Suppressor macrophage treated with lipopolysaccharide for 4 hours (primary cell): ENCODE measurements at places on chromosomes 1 and 21.

GRCh38 chr21:37828556-37828955 lies 87.7 kb downstream of the KCNJ6 start:
- no peak for DNase-seq

- no peak for DNase-seq
These were observed 88.2 kb downstream of the GABPA start for GRCh38 chr21:25822981-25823380.

- DNase-seq = no peak
These were observed 163.0 kb upstream of the RNPC3 start for GRCh38 chr1:103362348-103363007.

GRCh38 chr1:212539737-212540430 lies 68.7 kb upstream of the ATF3 start:
- DNase-seq = peak; percentile 28

- DNase-seq = no peak
These were observed 42.9 kb upstream of the RCAN3 start for GRCh38 chr1:24459551-24460266.

GRCh38 chr1:76269155-76269554 lies 194.6 kb downstream of the ST6GALNAC3 start:
- peak; percentile 67 for DNase-seq

DNA sequence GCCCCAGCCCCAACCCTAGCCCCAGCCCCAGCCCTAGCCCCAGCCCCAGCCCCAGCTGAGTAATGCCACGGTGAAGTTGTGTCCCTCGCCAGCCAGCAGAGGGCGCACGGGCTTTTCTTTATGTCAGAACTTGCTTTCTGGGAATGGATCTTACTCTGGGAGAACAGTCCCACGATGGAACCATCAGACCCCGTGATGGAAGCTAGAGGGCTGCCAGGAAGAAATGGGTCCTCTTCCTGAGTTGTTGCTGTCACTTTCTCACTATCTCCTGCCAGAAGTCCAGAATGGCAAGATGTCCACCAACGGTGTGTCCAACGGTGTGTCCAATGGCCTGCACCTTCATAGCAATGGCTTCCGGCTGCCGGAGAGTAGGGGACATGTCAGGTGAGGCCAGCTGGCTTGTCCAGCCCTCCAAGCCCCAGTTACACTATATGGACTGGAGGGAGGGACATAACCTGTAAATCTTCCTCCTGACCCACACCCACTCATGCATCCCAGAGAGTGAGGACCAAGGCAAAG lies 25.1 kb upstream of the TMEM222 start:
- DNase-seq = peak; percentile 71

DNA sequence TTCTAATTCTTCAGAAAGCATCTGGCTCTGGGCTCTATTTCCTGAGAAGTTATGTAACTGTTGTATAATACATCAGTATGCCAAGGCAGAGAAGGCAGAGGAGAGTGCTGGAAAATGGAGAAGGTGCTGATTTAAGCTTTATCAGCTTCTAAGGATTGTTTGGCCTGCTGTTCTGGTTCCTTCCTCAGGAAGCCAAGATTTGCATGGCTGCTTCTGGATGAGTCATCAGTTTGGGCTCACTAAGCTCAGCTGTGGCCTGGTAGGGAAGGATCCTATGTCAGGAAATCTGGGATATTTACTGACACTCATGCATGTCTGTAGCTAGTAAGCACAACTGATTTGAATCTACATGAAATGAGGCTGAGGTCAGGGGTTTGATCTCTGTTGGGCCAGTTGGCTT lies 73.2 kb upstream of the ADGRL4 start:
- no peak for DNase-seq

GRCh38 chr1:65393347-65393746 lies 27.1 kb upstream of the LEPR start:
- DNase-seq = peak; percentile 9

GRCh38 chr1:12477936-12478611 lies 139.9 kb downstream of the DHRS3 start:
- DNase-seq = no peak

DNA sequence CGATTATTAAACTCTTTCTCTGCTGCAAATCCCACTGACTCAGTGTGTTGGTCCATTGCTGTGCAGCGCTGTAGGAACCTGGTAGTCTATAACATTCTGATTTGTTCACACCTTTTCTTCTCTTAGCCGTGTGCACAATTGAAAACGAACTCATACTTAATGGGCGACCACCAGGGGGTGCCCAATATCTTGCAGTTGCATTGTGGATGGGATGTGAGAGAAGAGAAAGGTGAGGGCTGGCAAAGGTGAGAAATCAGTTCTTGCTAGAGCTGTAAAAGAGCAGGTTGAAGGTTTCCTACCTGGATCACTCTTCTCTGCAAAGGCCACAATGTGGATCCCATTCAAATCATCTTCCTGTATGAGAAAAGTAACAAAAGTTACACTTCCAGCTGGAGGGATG lies 51.0 kb downstream of the CASQ2 start:
- DNase-seq = peak; percentile 39

DNA sequence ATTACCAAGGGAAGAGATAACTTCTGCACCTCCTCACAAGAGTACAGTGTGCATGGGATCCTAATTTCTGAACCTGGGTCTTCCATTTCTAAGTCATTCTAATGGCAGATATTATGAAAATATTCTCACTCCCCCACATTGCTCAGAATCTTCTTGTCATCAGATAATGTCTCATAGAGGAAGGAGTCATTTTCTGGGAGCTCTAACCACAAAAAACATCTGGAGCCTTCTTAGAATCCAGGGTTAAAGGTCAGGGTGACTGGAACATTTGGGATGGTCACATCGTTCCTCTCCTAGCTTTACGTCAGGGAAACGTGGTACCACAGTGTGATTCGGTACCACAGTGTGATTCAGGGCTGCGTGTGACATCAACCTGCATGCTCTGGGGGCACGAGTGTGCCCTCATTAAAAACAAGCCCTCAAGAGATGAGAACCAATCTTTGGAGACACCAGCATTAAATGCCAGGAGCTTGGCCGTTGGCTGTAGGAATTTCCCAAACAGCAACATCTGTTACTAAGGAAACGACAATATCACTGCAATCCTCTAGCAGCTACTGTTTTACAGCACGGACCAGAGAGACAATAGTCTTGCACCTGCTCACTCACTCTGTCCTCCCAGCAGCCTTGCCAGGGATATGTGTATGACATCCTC lies 179.1 kb downstream of the PSMG1 start:
- peak; percentile 95 for DNase-seq

DNA sequence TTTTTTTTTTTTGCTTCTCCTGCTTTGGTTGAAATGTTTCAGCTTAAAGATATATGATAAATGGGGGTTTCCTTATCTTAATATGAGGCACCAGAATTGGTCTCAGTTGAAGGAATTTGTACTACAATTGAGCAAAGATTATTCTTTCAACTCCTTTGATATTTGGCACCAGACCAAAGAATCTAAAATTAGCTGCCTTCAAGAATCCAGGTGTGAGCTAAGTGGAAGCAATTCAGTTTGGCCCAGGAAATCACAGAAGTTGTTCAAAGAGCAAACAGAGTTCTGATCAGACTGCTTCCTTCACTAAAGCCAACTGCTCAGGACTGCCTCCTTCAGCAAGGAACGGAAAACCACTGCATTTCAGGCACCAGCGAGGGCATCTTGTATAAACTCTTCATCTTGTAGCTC lies 68.3 kb upstream of the BCAR3 start:
- DNase-seq = no peak

DNA sequence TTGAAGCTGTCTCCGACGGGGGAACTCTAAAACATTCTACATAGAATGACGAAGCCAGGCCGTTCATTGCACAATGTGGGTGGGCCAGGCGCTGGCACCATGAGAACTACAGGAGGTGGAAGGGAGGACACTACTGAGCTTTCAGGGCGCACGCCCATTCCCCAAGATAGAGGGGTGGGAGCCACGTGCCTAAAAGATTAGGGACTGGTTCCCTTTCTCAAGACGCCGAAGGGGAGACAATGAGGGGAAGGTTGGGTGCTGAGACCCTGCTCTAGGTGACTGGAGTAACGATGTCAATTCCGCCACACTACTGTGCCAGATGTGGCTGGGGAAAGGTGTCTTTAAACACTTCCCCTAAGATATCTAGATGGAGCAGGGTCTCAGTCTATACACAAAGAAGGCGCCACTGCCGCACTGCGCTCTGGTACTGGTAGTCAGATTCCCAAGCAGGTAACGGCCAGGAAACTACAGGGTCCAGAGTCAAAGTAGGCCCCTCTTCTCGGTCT lies 782 bp downstream of the CSDE1 start:
- peak; percentile 86 for DNase-seq

DNA sequence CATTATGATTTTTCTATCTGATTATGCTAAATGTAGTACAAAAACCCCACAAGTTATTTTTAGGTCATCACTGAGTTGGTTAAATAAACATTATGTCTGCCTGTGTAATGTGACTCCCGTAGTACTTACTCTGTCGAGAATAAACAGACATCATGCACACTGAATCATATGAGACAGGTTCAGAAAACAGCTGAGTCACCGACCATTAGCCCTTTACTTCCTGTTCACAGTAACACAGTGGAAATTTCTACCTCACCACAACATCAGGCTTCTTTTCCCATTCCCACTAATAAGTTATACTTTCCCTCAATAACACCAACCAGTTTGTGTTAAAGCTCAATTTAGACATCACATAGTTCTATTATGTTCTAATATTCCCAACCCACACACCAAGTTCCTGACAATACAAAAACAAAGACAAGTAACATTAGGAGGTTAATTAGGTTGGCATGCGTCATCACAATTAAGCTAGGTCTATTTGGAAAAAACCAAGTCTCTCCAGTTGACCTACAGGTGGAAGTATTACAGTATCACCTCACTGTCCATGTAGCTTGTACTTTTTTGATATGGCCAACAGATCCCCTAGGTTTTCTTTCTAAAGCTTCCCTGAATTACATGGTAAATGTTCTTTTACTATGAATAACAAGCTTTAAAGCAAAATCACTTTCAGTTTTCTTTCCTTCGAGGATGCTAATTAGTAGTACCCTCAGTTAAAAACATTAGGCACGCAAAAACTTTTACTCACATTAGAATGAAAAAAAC lies 154.2 kb downstream of the EIF4G3 start:
- peak; percentile 91 for DNase-seq

DNA sequence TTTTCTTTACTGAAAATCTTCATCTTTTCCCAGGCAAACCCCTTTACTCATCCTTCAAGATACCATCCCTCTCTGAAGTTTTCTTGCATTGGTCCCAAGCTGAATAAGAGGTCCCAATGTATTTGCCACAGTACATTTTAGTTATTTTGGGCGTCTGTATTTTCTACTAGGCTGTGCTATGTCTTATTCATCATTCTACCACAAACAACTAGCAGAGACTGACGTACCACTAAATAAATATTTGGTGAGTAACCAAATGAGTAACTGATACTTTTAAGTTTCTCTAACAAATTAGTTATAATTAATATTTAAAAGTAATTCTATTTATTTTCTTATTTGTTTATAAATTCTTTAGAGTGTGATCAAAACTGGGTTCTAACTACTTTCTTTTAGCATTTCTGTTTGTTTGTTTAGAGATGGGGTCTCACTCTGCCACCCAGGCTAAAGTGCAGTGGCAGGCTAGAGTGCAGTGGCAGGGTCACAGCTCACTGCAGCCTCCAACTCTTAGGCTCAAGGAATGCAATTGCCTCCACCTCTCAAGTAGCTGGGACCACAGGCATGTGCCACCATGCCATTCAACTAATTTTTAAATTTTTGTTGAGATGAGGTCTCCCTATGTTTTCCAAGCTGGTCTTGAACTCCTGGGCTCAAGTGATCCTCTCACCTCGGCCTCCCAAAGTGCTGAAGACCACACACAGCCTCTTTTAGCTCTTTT lies 33.1 kb downstream of the NDC1 start:
- DNase-seq = no peak

- DNase-seq = no peak
These were observed 97.0 kb downstream of the OBSCN start for GRCh38 chr1:228304766-228305395.

DNA sequence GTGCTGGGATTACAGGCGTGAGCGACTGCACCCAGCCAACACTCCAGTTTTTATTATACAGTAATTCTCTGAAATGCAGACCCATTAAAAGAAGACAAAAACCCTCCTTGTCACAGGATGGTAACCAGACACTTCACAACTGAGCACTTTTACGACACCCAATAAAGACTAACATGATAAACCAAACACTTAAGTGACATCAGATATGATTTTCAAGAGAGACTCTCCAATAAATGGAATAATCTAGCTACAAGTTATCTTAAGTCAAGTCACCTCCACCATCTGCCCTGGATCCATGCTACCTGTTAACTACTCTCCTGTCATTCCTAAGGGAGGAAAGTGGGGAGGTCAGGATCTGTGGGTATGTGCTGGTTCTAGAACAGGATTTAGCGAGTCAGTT lies 5.6 kb downstream of the GNG12 start:
- DNase-seq = no peak

- DNase-seq = no peak
These were observed 181.7 kb upstream of the DPYD start for GRCh38 chr1:98102345-98103030.

DNA sequence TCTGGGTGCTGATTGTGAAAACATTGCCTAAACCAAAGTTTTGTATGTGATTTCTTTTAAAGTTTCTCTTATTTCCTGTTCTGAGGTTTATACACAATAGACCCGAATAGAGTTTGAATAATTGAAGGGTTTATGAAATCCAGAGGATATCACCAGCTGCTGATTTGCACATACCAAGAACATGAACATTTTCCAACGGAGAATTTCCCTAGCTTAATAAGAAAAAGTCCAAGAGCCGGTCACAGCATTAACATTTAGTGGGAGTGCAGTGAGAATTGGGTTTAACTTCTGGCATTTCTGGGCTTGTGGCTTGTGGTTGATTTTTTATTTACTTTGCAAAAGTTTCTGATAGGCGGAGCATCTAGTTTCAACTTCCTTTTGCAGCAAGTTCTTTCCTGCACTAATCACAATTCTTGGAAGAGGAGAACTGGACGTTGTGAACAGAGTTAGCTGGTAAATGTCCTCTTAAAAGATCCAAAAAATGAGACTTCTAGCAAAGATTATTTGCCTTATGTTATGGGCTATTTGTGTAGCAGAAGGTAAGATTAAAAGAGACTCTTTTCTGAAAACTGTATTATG lies at the start of gene CFH:
CFH (plus strand) TSS at position 407 of the 579 bp plus-strand sequence; CDS start at position 482, 75 bp downstream.
- DNase-seq = peak; percentile 37

DNA sequence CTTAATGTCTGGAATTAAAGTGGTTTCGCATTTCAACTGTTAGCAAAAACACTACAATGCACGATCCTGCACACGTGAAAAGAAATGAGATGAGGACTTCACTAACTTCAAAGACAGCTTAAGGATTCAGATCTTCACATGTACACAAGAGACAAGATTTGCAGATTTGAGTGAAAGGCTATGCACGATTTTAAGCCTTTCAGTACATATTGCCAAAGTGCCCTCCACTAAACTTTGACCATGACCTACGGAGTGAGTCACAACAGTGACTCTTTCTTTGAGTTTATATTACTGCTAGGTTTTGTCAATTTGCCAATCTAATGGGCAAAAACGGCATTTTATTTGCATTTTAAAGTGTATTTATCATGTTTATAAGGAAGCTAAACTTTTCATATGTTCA lies 41.2 kb upstream of the CR1L start:
- no peak for DNase-seq

- DNase-seq = no peak
These were observed 36.7 kb upstream of the HAO2 start for GRCh38 chr1:119331915-119332314.
